ENCODE measurements at places on chromosomes 12 and 14. TPM values are rescaled to one million over a fixed set of nuclear protein-coding genes. Genes with fewer than 3 reads are reported as not detected.

Gene GPR84
- 0.16 TPM for total RNA-seq

Gene PRICKLE1
- 8.7 TPM for total RNA-seq

Gene TAS2R8
- 0.31 TPM for total RNA-seq

Gene P2RX7
- total RNA-seq: 2.7 TPM

Gene OAS2
- 2.0 TPM for total RNA-seq

Gene KLRB1
- not detected for total RNA-seq

Gene CCDC197
- not detected for total RNA-seq

Gene PLEKHD1
- total RNA-seq: 0.16 TPM

Gene CACNA2D4
- total RNA-seq: not detected

Gene ADIPOR2
- 35.7 TPM for total RNA-seq

DNA sequence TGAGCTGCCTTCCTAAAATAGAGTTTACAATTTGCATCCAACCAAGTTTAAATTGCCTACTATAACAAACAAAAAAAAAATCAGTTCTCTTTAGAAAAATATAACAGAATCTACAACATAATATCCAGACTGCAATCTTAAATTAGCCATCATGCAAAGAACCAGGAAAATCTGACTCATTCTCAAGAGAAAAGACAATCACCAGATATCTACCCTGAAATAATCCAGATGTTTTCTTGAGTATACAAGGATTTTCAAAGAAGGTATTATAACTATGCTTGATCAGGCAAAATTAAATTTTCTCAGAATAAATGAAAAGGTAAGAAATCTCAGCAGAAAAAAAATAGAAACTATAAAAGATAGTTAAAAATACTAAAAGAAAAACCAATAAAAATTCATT is 115.6 kb downstream of the CCER1 start:
- no peak for DNase-seq

DNA sequence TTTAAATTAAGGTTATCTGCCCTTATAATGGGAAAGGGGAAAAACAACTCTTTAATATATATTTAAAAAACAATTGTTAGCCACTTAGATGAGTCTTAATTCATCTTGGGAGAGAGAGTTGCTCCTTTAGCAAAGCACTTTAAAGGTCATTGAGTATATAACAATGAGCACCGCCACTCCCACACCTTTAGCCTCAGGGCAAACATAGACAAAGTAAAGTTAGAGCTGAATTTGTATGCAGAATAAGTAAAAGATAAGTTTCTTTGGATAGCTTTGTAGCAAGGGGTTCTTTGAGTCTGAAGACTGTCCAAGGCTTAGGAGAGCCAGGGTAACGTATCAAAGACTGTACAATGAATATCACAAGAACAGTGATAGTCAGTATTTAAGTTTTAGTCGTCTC is 728.8 kb upstream of the LMO3 start:
- DNase-seq: no peak

GRCh38 chr12:98224584-98225221 is 290.7 kb upstream of the TMPO start:
- DNase-seq: no peak

GRCh38 chr12:130121226-130122000 is 40.9 kb upstream of the FZD10 start:
- DNase-seq: no peak

- no peak for DNase-seq
Observed at GRCh38 chr12:124954771-124955170, 34.2 kb downstream of the DHX37 start.

GRCh38 chr12:30880061-30880460 is 46.5 kb upstream of the TSPAN11 start:
- no peak for DNase-seq

DNA sequence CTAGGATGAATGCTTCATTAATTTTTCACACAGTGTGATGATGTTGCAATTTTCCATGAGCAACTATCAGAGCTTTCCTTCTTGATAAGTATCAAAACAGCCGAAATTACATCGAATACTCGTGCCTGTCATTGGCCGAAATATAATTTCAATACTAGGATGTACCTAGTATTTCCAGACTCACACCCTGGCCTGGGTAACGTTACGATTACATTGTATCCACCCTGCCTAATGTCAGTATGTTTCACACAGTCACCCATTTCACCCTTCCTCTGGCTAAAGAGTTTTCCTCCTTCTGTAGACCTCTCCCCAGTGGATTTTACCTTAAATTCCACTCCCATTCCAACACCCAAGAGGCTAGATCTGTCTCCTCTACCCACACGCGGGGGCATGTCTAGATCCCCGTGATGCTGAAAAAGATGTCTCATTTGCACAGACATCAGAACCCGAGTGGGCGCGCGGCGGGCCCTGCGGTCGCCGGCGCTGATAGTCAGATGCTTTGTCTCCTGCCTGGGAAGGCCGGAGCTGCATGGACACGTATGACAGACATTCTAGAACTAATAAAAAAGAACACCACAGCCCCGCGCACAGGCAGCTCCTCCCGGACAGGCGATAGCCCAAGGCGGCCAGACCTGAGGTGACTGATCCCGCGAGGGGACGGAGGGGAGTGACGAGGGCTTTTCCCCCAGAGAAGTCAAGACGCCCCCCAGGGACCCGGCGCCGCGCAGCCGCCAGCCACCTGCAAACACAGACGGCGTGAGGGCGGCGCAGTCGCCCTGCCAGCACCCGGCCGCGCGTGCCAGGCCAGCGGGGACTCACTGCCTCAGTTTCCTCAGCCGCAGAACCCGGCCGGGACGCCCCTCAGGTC is 723 bp downstream of the KIF21A start:
- DNase-seq: peak; percentile 54

DNA sequence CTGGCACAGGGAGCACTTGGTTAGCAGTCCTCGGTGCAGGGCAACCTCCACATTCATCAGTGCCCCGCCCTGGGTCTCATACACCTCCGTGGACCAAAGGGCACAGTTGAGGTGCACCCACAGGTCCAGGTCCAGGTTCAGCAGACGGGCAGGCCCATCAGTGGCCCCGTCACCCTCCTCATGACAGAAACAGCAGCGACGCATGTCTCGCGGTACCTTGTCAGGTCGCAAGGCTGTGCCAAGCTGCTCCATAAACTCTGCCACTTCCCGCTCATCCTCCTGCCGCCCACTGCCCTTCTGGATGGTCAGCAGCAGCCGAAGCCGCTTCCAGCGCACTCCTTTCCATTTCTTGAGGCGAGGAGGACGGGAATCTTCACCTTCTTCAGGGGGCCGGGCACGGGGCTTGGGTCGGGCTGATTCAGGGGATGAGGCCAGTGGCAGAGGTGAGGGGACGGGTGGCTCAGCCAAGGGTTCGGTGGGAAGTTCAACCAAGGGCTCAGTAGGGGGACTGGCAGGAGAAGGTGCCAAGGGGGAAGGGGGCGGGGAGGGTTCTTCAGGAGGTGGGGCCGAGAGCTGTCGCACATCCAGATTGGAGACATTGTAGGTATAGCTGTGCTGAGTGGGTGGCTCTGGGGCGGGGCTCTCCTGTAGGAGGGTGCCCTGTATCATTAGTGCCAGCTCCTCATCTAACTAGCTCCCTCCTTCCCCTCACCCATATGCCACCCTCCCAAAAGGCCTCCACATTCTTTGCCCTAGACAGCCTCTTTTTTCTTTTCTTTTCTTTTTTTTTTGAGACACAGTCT is 8.3 kb upstream of the PRKAG1 start:
- no peak for DNase-seq

DNA sequence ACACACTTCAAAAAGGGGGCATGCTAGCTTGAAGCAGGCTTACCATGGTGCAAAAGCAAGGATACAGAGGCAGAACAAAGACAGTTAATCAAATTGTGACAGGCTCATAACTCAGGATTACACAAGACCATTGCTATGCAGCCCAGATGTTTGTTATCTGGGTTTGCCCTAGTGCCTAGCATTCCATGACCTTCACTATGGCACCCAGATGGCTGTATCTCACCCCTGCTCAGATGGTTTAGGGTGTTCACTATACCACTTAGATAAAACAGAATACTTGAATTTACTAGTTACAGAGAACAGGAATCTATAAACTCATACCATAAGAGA is 56.2 kb downstream of the SDR9C7 start:
- no peak for DNase-seq

GRCh38 chr12:69211160-69211559 is 28.2 kb upstream of the CPSF6 start:
- no peak for DNase-seq

DNA sequence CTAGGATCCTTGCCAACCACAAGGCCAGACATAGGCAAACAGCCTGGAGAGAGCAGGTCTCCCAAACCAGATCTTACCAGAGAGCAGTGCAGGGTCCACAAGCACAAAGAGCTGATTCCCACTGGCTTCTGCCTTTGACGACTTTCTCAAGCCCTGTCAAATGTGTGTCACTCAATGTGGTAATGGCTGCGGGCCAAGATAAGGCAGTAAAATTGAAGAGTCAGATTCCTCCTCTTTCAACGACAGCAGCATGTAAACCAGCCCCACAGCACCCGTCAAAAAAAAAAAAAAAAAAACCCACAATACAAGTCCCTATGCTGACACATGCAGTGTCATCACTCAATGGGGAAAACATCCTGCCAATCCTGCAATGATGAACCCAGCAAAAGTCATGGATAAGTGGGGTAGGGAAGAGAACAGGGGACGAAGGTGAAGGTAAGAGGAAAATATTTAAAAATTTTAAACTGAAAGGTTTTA is at the start of gene STON2:
TSS of gene STON2 (minus strand) at position 123 of the 477 bp plus-strand sequence. CDS start 1,942 bp downstream, outside the sequence.
- no peak for DNase-seq

DNA sequence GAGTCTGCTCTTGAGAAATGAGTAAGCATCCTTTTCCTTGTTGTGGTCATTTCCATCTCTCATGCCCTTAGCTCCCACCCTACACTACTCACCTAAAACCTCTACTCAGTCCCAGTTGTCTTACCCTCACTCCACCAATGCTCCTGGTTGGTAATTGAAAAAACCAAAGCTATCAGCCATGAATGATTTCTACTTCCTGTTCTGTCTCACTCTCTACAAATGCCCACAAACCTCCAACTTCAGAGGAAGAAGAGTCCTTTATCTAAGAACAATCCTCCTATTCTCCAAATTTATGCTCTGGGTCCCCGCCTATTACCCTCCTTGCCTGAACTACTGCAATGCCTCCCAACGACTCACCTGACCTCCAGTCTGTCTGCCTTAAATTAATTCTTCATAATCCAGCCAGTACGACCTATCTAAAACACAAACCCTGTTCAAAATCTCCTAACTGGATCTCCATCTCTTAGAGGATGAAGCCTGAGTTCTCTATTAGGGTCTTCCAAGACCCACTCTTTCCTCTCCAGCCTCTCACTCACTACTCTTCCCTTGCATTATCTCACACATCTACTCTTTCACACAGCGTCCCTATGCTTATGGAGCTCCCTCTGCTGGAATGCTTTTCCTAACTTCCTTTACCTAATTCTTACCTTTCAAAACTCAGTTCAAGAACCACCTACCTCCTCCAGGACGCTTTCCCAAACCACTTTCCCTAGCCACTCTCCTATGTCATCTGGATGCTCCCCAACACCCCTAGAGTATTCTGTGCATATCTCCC is 2.2 kb downstream of the DHRS1 start:
- no peak for DNase-seq

- DNase-seq: no peak
Observed at GRCh38 chr12:110536834-110537604, 34.9 kb downstream of the RAD9B start.

GRCh38 chr12:122199484-122200355 is 3.8 kb upstream of the B3GNT4 start:
- no peak for DNase-seq

Data from occipital lobe (tissue), 3 donors.